GM04504 (cell line): ENCODE measurements at places on chromosomes 7 and 10.

DNA sequence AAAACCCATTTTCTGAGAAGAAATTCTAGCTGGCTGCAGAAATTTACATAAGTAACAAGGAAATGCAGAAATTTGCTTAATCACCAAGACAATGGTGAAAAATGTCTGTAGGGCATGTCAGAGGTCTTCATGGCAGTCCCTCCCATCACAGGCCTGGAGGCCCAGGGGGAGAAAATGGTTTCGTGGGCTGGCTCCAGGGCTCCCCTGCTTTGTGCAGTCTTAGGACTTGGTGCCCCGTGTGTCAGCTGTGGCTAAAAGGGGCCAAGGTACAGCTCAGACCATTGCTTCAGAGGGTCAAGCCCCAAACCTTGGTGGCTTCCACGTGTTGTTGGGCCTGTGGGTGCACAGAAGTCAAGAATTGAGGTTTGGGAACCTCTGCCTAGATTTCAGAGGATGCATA is 215.9 kb downstream of the GPR158 start:
- no peak for DNase-seq

DNA sequence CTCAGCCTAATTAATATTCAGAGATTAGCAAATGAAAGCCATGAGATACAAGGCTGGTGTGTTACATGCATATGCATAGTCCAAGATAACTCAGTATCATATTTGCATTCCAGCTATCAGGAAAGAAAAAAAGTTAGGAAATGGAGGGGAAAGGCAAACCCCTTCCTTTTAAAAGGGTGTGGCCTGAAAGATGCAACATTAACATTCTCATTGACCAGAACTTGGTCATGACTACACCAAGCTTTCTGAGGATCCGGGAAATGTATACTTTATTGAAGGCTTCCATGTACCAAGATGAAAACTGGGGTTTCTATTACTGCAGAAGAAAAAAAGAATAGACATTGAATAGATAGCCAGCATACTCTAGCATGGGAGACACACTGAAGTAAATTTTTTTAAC is 96.5 kb downstream of the IPMK start:
- DNase-seq: no peak

GRCh38 chr10:22997096-22997495 is 69.2 kb downstream of the ARMC3 start:
- no peak for DNase-seq

DNA sequence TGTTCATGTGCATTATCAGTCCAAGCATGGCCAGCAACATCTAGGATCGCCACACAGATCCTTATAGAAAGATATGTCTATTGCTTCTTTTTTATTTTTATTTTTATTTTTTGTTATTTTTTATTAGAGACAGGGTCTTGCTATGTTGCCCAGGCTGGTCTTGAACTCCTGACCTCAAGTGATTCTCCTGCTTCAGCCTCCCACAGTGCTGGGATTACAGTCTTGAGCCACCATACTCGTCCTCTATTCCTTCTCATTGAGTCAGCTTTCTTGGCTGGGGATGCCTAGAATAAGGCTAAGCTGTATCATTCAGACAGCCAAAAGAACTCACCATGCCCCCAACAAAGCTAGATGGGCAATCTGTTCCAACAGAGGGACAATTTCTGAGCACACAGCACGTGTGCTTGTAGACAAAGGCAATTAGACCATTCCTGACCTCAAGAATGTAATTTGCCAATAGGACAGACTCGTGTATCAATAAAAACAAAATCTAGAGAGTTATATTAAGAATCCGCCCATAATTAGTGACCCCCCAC is 264.0 kb upstream of the NEBL start:
- no peak for DNase-seq

- DNase-seq: no peak
Observed at GRCh38 chr10:125431149-125431548, 251.8 kb downstream of the TEX36 start.

DNA sequence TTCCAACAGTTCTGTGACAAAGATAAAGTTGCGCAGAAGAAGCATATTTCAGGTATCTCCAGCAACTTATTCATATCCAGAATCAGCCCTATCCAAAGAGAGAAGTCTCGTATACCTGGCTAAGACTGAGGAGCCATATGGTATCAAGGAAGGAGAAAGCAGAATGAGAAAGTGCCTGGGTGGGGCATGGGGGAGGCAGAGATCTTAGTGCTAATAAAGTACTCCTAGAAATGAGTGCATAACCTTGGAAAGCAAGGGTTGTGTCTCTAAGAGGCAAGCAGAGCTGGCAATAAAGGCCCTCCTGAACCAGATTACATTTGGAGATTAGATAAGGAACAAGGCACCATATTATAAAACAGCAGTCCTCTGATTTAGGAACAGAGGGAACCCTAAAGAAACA is 12.7 kb downstream of the TASOR2 start:
- DNase-seq: no peak

DNA sequence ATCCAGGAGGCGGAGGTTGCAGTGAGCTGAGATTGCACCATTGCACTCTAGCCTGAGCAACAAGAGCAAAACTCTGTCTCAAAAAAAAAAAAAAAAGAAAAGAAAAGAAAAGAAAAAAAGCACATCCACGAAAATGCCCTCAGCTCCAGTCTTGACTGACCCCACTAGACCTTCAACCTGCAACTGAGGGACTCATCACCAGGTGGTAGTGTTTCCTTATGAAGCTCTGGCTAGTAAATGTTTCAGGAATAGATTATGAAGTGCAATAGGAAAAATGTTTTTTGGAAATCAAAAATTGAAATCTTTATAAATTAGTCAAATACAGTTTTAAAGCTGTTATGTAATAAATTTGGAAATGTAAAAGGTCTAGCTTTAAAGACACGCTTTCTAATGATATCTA is 22.4 kb downstream of the TLL2 start:
- no peak for DNase-seq

DNA sequence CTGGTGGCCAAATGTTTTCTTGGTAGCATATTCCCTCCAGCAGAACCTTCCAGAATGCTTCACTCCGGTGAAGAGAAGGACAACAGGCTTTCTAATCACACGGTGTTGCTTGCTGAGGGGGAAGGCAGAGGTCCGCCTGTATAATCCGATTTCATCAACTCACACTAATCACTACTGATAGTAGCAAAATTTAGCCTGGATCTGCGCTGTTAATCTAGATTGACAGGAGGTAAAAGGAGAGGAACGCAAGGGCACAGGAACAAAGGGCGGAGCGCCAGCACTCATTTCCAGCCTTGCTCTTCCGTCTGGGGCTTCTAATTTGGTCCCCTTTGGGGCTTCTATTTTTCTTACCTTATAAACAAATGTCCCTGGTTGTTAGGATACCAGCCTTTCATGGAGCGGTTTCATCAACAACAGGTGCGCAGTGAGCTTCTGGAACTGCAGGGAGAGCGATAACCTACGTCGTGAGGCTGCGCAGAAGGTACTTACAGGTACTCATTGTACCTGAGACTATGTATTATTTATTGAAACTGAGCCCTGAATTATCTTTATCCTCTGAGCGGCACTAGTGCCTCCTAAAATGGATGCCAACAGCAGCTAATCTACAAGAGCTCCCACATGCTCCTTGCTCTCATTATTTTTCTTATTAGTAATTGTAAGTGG is 150.6 kb downstream of the CACNB2 start:
- DNase-seq: no peak

DNA sequence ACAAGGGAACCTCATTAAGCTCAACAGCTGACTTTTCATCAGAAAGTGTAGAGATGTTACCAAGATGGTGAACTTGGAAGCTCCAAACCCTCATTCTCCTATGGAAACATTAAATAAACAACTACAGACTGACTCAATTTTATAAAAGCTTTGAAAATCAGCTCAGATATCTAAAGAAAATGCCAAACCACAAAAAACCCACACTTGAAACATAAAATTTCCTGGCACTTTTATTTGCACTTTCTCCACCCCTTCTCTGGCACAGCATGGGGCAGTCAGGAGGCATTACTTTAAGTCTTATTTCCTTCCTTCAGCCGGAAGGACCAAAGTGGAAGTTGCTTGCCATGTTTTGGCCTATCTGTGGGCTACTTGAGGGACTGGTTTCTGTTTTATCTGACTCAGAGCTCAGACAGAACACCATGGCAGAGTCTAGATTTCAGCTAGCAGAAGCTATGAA is 114.7 kb downstream of the ODAD2 start:
- DNase-seq: peak; percentile 3

GRCh38 chr10:2759233-2759632 is 308.1 kb upstream of the PFKP start:
- no peak for DNase-seq

GRCh38 chr7:129351320-129351719 is 82.9 kb upstream of the STRIP2 start:
- no peak for DNase-seq

DNA sequence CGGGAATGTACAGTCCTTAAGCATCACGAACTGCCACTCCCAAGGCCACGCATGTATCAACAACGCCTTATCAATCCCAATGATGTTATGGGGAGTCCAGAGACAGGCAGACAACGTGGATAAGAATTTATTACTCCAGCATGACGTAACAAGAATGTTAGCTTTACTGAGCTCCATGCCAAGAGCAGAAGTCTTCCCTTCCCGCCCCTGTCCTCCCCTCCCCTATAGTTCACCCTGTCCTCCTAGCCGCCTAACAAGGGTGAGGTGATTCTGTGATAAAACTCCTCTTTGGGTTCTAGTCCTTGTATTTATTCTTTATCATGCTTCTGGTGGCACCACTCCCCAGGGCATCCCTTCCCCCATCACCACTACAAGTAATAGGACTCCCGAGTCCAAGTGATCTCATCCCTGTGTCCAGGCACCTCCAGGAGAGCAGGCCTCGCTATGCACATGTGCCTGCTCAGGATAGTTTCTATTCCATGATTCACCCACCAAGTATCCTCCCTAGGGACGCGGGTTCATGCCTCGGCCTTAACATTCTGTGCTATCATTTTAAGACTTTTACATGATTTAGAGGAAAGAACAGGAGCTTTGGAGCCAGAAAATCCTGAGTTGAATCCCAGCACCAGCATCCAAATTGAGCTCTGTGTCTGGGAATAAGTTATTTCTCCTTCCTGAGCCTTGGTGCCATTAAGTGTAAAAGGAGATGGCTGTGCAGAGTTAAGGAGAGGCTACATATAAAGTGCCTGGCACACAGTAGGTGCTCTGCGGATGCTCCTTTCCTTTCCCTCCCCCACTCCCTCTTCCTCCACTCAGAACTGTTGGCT is 15.4 kb downstream of the GSDME start:
- peak; percentile 97 for DNase-seq

DNA sequence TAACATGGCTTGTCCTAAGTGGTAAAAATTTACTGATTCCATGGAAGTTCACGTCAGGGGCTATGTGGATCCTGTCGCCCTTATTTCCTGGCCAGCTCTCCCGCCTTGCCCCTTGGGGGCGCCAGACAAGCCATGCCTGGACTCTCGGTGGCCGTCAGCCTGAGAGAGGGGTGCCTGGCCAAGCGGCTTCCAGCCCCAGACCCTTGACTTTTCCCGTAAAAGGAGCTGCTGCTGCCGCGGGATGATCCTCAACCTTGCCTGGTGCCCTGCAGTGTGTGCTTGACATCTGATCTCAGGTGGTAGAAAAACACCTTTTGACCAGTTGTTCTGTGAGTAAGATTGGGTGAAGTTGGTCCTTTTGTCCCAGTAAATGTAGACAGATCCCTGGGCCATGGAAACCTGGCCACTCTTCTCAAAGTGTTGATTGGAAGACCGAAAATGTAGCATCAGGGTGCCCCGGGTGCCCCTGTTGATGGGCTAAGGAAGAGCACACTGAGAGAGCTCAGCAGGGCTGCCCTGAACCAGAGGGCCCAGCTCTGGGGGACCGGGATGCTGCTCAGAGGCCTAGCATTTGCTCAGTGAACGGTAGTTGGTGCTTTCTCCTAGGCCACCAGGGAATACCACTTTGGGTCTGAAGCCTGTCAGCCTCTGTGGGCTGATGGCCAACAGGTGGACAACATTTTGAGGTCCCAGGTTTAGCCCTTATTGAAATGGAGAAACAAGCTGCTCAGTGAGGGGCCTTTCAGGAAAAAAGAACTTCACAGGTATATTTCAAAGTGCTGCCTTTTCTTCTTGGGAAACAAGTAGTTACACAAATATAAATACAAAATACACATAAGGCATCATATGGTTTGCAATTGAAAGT is 162.5 kb downstream of the LRMDA start:
- DNase-seq: no peak
